NCI-H2081 treated with DMSO at 0.1 percent for 48 hours (cell line): ENCODE measurements at places on chromosomes 1 and 21.

GRCh38 chr1:232622378-232622777 is 7.6 kb downstream of the SIPA1L2 start:
- no peak for DNase-seq

GRCh38 chr1:35659589-35659988 is 18.3 kb upstream of the PSMB2 start:
- no peak for DNase-seq

- DNase-seq, result no peak
Measured at GRCh38 chr1:18444563-18444962, 36.2 kb upstream of the KLHDC7A start.

DNA sequence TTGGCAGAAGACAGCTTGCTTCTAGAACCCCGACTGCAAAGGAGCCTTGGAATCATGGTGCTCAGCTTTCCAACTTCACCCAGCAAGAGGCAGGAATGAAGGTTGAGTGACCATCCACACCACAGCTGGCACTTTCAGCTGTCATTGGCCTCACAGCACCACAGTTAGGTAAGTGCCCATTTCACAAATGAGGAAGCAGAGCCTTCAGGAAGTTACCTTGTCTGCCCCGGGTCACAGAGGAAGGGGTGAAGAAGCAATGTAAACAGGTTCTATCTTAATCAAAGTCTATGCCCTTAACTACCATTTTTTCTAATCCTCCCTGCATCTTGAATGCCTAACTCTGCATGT is 156.0 kb downstream of the GLUL start:
- no peak for DNase-seq
